ENCODE measurements at places on chromosomes 11 and 22.

GRCh38 chr11:112410325-112410724 lies 149.7 kb upstream of the PLET1 start:
- no peak for DNase-seq

- no peak for DNase-seq
Observed at GRCh38 chr22:36067235-36067558, 38.6 kb upstream of the RBFOX2 start.

GRCh38 chr11:103364687-103365086 lies 255.5 kb downstream of the DYNC2H1 start:
- no peak for DNase-seq

DNA sequence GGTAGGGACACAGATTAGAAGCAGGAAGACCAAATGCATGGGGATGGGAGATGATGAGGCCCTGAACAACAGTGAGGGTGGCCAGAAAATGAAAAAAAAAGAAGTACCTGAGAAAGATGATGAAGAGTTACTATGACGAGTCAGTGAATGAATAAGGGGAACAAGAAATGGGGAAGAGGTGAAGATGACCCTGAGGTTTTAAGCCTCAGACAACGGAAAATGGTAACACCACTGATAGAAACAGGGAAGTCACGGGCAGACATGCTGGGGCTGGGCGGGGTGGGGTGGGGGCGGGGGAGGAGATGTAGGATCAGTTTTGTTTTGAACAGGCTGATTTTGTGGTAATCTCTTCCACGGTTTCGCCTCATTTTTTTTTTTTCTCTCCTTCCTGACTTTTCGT lies 205.1 kb upstream of the CADM1 start:
- DNase-seq, result no peak

GRCh38 chr11:87252869-87253268 lies 215.1 kb downstream of the TMEM135 start:
- DNase-seq, result no peak

GRCh38 chr22:44396727-44397722 lies 84.3 kb upstream of the SHISAL1 start:
- DNase-seq, result peak; percentile 36

- no peak for DNase-seq
Observed at GRCh38 chr11:135073870-135074269, 661.8 kb upstream of the B3GAT1 start.

DNA sequence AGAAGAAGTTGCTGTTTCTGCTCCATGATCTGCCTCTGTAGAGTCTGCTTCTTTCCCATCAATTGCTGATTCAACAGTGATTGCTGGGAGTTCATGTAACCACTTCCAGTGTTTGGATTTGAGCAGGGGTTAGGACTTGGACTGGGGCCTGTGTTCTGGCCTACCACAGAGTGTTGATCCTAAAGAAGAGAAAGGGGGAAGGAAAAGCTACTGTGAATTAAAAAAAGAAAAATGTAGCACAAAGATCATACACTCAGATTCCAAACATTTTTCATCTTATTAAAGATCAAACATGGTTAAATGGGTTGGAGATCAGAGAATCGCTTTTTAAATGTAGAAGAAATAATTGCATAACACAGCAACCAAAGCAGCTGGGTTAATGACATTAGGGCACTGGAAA lies 67.6 kb upstream of the MTMR2 start:
- DNase-seq, result no peak

DNA sequence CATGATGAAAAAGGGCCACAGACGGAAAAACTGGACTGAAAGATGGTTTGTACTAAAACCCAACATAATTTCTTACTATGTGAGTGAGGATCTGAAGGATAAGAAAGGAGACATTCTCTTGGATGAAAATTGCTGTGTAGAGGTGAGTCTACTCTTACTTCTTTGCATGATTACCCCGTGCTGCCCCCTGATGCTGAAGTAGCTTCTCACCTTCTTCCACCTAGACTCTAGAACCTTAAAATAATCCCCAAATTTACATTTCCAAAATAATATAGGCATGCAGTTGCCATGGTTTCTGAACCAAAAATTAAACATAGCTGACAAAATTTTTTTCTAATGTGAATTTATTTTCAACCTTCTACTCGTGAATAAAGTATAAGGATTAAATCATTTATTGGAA lies 64.2 kb downstream of the SWAP70 start:
- no peak for DNase-seq

GRCh38 chr22:42732081-42732480 lies 11.4 kb upstream of the A4GALT start:
- no peak for DNase-seq

DNA sequence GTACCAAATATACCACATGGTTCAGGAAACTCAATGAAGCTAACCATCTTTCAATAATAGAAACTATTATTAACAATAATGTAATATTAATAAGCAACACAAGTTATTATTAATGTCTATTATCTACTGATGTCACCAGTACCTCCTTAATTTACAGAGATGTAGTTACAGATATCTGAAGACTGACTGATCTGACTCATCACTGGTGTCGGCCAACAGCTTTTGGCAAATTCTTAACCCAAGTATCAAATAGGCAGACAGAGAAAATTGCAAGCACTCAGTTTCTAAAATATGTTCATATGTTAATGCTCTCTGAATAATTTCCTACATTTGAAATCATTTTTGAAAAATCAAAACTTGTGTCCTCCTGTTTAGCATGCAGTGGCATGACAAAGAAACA lies 100.4 kb upstream of the DDI1 start:
- DNase-seq, result no peak

DNA sequence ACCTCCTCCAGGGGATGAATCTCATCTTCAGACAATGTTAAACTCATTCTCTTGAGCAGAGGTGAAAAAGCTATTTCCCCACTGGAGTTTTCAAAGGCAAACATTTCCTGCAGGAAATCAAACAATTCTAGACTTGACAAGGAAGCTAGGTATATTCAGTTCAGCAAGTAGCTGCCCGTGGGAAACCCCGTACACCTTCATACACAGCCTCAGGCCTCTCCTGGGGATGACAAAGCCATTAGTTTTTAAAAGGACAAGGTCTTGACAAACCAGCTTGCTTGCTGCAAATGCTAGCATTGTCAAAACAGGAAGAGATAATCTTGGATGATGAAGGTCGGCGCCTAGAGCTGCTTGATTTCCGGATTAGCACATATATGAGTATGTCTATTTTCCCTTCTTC lies 1630.8 kb upstream of the TENM4 start:
- no peak for DNase-seq

- no peak for DNase-seq
Observed at GRCh38 chr11:63890368-63890767, 26.6 kb downstream of the RCOR2 start.

DNA sequence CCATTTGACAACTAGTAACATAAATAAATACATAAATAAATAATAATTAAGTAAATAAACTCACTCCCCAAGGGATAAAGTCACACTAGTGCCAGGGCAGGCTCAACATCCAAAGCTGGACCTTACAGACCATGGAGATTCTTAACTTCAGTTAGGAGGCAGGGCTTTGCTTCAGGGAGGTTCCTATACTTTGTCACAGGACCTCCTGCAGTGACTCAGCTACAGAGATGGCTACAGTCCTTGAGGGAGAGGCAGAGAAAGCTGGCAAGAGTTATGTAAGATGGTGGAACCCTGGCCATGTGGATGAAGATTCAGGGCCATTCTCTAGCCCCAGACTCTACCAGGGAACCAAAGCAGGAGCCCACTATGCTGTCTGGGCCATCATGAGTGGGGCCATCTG lies 74.1 kb upstream of the CADM1 start:
- DNase-seq, result no peak

- no peak for DNase-seq
Observed at GRCh38 chr11:73240190-73240781, 22.2 kb downstream of the P2RY2 start.

GRCh38 chr11:10770626-10771254 lies 19.7 kb downstream of the CTR9 start:
- no peak for DNase-seq

DNA sequence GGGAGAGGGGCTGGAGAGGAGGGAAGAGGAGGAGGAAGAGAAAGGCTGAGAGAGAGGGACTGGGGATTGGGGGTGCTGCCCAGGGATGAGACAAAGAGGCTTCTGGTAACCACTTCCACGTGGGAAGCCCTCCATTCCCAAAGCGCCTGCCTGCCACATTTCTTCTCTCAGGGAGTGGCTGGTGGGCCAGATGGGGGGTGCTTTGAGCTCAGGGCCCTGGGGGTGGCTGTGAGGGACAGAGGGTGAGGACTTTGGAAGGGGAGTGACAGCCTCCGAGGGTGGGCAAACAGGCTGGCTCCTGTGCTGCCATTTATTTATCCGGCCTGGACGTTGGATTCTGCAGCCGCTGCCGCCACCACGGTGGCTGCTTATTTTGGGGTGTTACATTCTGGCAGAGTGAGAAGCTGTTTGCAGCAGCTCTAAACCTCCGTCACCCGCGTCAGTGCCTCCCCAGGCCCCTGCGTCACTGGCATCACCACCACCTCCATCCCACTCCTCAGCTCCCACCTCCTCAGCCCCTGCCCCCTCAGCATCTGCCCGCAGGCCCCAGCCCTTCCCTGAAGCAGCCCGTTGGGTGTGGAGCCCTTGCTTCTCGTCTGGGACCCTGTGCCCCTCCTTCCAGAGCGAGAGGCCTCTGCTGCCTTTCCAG lies 1.6 kb downstream of the RTN4RL2 start:
- no peak for DNase-seq

- DNase-seq, result no peak
Observed at GRCh38 chr22:35172442-35172841, 84.9 kb upstream of the HMGXB4 start.

DNA sequence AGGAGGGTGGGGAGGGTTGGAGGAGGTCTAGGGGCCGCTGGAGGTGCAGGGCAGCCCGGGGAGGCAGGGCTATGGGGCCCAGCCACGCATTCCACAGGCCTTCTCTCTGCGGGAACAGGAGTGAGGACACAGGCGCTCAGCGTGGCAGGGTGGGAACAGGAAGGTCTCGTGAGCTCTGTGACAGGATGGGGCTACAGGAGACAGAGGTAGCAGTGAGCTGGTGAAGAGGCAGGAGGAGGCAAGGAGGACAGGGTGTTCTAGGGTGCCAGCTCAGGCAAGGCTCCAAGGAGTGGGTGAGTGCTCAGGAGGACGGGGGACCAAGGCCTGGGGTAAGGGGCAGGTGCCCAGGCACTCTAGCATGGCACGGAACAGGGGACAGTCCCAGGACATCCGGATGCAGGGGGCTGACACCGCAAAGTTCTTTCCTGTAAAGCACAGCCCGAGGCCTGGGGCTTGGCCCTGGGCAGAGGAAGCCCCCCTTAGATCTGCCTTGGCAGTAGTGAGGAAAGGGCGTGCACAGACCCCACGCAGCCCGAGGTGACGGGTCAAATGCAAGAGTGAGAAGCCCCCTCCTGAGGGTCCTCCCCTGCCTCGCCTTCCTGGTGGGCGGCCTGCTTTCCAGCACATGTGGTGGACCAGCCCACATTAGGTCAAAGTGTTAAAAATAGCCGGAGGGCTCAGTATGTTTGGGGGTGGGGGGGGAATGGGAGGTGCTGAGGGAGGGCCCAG lies 4.7 kb upstream of the NEAT1 start:
- DNase-seq, result peak; percentile 78

- DNase-seq, result no peak
Observed at GRCh38 chr11:89633135-89633705, 76.9 kb upstream of the TRIM77 start.

DNA sequence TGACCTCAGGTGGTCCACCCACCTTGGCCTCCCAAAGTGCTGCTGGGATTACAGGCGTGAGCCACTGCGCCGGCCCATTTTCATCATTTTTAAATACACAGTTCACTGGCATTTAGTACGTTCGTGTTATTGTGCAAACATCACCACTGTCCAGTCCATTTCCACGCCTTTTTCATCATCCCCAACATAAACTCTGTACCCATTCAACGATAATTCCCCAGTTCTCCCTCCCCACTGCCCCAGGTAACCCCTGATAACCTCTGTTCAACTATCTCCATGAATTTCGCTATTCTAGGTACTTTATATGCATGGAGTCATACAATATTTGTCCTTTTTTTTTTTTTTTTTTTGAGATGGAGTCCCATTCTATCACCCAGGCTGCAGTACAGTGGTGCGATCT lies 18.2 kb upstream of the ELFN2 start:
- no peak for DNase-seq

- DNase-seq, result no peak
Observed at GRCh38 chr11:96207459-96208449, 135.2 kb downstream of the MAML2 start.

GRCh38 chr11:1401656-1402221 lies 12.0 kb downstream of the BRSK2 start:
- DNase-seq, result peak; percentile 69

DNA sequence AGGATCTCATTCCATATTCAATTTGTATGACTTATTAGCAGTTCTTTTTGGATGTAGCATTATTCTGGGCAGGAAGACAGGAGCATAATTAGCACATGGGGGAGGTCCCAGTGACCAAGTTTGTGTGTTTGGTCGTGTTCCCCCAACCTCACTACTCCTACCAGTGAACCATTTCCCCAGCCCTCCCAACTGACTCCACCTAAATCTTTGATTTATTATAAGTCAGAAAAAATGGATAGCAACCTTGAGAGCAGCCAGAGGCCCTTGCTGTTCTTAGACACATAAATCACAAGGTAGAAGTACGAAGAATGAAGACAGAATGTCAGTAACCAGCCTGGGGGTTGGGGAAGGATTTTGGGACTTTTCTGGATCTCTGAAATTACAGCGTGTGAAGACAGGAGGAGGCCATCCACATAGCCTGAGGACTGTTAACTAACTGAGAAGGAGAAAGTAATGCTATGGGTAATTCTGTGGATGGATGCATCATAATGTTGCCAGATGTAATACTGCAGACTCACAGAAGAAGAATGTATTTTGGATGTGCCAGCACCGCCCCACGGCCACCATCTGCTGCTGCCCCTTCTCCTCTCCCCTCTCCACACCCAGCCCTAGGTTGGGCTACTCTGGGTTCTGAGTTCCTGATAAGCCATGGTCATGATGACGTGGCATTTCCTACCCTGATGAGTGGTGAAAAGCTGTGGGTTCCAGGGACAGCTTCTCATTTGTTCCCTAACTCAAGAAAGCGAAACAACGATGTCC lies 124.3 kb upstream of the TTC12 start:
- DNase-seq, result no peak

- DNase-seq, result no peak
Observed at GRCh38 chr11:63939397-63939891, 642 bp downstream of the NAA40 start.

GRCh38 chr11:77967753-77968152 lies 26.7 kb downstream of the INTS4 start:
- DNase-seq, result no peak
